Activated gamma-delta T cell (primary cell): ENCODE measurements at places on chromosomes 13 and 19.

- DNase-seq: no peak
Measured at GRCh38 chr13:92362717-92363116, 863.9 kb upstream of the GPC6 start.

DNA sequence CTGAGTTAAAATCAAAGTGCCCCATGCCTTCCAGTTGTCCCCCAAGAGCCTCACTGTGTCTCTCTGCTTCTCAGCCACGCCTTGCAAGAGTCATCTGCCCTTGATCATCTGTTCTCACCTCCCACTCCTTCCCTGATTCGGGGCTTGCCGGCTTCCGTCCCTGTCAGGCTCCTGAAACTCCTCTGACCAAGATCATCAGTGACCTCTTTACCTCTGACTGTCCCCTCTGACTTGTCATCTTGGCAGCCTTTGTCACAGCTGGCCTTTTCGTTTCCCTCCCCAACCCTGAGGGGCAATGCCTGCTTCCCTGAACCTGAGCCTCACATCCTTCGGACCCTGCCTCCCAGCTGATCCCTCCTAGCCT is 66.3 kb downstream of the MAP4K1 start:
- no peak for DNase-seq

DNA sequence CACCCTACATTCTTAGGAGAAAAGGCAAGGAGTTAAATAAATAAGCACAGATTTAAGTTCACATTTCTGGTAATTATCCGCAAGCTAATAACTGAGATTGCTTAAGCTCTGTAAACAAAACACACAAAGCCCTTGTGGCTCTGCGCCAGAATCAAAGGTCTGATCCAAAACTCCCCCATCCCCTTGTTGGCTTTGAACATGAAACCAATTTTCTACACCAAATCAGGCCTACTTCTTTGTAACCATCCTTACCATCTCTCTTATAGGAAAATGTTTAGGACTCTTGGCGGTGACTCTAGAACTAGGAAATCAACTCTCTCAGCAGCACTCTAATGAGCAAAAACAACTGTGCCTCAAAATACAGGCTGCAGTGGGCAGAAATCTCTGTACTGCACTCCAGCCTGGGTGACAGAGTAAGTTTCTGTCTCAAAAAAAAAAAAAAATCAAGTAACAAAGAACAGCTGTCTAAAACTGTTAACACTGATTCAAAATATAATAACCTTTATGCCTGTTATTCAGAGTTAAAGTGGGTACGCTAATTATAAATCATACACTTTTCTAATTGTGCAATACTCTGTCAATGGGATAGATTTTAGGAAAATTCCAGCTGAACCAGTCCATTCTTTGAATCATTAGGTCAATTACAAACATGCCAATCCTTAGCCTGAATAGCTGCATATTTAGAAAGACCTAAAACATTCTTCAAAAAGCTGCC is 25.8 kb downstream of the ABCC4 start:
- no peak for DNase-seq

DNA sequence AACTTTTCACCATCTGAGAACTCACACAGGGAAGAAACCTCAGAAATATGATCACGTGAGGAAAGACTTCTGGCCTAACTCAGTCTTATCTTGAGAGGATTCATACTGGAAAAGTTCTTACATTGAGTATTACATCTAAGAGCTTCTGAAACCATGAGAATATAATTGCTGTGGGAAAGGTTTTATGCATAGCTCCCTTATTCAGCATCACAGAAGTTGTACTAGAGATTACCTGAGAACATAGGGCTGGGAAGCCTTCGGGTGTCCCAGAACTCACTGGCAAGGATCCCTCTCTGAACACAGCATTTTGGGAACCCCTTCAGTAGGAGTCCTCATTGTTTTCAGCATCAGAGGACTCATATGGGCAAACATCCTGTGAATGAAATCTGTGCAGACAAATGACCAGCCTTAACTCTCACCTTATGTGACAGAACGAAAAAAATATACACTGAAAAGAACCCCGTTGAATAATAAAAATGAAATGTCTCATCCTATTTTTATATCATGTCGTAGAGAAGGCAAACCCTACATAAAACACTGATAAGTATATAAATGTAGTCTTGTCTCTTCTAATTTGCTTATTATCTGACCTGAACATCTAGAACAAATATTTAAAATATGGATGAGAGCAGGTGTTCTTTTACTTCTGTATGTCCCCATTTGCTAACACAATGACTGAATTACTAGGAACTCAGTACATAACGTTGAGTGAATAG is 14.2 kb downstream of the ZNF274 start:
- DNase-seq: no peak

DNA sequence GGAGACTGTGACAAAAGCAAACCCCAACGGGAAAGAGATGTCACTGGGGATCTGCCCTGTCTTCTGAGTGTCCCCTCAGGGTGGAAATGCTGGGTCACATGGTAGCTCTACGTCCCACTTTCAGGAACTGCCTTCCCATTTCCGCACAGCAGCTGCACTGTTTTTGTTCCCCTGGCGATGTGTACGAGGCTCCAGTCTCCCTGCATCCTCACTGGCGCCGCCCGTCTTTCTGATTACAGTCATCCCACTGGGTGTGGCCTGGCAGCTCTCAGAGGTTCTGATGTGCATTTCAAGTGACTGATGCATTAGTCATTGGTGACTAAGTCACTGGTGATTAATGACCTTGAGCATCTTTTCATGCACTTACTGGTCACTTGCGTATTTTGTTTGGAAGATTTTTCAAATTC is 21.2 kb downstream of the PCID2 start:
- no peak for DNase-seq

GRCh38 chr13:87107651-87108050 is 563.5 kb upstream of the SLITRK5 start:
- DNase-seq: no peak

DNA sequence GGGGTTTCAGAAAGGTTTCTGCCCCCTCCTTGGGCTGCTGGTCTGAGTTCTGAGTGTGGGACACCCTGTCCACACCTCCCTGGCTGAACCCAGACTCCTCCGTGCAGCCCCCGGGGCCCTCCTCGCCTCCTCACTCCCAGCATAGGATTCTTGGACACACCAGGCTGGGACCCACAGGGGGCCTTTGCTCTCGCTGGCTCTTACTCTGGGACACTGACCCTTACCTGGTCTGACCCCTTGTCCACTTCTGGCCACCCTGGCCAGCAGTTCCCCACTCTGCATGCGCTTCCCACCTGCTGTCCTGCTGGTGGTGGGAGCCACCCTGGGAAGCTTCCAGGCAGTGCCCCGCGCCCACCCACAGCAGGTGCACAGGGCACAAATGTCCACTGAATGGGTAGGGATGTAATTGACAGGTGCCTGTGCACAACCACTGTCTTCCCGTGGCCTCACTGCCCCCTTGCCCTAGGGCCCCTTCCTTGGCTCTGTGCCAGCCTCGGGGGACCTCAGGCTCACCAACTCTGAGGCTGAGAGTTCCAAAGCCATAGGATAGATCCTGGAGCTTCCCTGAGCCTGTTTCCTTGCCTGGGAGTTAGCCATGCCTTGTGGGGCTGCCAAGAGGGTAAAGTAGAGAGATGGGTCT is 7.0 kb upstream of the SLC25A42 start:
- no peak for DNase-seq

- DNase-seq: no peak
Measured at GRCh38 chr19:30310602-30311263, 61.5 kb upstream of the ZNF536 start.

- DNase-seq: no peak
Measured at GRCh38 chr13:61770681-61771080, 355.0 kb upstream of the PCDH20 start.

DNA sequence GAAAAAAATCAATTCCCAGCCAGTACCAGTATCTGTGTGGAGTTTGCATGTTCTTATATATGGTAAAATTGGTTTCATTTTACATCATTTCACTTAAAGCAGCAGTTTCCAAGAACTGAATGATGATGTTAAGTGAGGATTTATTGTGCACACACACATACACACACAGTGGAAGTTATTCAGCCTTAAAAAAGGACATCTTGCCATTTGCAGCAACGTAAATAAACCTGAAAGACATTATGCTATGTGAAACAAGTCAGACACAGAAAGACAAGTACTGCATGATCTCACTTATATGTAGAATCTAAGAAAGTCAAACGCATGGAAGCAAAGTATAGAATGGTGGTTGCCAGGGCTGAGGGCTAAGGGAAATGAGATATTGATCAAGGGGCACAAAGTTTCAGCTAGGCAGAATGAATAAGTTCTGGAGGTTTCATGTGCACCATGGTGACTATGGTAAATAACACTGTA is 5.3 kb downstream of the SIGLECL1 start:
- DNase-seq: no peak

GRCh38 chr13:99975626-99976025 is 4.1 kb upstream of the ZIC5 start:
- DNase-seq: no peak

- DNase-seq: no peak
Measured at GRCh38 chr13:68895696-68896095, 1211.9 kb upstream of the ATXN8OS start.

- DNase-seq: no peak
Measured at GRCh38 chr13:99379856-99380801, 72.9 kb upstream of the GPR183 start.

DNA sequence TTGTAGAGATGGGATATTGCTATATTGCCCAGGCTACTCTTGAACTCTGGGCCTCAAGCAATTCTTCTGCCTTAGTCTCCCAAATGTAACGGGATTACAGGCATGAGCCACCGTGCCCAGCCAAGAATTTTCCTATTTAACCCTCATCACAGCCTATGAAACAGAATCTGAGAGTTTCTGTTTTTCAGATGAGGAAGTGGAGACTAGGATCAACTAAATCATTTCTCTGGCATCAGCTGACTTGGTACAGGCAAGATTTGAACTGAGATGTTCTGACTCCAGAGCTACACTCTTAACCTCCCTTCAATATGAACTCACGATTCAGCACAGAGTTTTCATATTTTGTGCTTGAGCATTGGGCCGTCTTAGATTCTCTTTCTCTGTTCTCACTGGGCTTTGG is 8.1 kb downstream of the ZNF460 start:
- no peak for DNase-seq

DNA sequence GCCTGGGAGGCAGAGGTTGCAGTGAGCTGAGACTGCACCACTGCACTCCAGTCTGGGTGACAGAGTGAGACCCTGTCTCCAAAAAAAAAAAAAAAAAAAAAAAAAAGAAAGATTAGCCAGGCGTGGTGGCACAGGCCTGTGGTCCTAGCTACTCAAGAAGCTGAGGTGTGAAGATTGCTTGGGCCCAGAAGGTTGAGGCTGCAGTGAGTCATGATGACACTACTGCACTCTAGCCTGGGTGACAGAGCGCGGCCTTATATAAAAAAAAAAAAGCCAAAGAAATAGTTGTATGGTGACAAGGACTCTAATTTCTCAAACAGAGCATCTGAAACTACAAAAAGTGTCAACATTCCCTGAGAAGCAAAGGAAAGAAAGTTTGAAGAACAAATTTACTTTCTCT is 3.4 kb downstream of the PBX4 start:
- DNase-seq: no peak

DNA sequence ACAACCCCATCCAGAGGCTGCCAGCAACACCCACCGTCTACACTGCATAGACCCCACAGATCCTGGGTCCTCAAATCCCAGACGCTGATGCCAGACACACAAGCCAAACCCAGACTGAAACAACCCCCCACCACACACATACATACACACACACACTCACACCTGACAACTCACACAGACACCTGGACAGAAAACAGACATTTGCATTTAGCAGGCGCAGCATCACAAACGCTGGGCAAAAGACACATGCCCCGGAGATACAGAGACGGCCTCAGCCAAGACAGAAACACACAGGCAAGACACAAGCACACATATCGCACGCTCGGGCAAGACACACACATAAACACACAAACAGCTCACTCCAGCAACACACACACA is 1.3 kb downstream of the BBC3 start:
- no peak for DNase-seq

DNA sequence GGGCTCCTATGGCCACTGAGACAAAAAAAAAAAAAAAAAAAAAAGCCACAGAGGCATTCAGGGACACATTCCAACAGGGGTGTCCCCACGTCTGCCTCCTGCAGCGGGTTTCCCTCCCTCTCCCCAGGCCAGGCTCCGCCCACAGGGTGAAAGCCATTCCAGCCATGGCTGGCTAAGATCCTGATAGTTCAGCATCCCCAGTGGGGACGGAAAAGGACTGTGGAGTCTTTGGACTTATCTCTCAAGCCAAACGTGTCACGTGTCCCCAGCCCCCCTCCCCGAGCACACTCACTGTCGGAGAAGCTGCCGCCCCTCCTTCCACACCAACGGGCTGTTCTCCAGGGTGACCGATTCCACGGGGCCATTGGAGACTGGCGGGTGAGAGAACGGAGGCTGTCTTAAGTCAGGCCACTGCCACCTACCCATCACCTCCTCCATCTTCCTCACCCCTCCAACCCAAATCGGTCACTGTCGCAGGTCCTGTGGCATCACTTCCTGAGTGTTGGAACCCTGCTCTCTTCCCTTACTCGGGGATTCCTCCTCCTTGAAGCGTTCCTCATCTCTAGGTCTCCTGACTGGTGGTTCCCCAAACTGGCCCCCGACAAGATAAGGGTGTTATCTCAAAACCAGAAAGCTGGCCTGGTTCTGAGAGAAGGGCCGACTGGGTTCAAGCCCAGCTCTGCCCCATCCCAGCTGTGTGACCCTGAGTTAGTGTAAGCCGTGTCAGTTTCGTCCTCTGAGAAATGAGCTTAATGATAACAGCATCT is 9.1 kb upstream of the FKRP start:
- no peak for DNase-seq

GRCh38 chr13:96403241-96403640 is 313.3 kb downstream of the HS6ST3 start:
- DNase-seq: no peak

- no peak for DNase-seq
Measured at GRCh38 chr19:11539495-11540365, 1.1 kb downstream of the CNN1 start.

DNA sequence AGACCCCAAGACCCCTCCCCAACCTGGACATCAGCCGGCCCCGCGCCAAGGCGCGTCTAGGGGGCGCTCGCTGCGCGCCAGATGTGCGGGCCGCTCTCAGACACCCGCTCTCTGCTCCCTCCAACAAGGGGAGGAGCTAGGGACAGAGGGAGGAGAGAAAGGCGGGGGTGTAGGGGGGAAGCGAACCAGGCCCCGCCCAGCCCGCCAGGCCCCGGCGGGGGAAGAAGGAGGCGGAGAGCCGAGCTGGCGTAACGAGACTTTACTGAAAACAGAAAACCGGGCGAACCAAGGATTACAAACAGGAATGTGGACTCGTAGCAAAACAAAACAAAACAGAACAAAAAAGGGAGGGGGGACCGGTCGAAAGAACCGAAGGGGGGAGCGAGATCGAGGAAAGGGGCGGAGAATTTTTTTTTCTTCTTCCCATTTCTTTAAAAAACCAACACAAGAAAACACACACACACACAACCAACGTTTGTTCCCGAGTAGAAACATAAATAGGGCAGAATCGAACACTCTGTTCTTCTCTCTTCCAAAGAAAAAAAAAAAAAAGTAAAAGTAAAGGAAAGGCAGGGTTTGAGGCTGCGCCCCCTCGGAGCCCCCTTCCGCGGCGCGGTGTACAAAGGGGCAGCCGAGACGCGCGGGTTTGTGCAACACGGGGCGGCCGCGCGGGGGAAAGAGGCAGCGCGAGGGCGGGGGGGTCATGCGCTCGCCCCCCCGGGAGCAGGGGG is 1.7 kb downstream of the JUND start:
- peak; percentile 72 for DNase-seq

GRCh38 chr13:91074091-91074490 is 273.4 kb upstream of the MIR17HG start:
- DNase-seq: no peak
